Activated naive CD8-positive, alpha-beta T cell treated with anti-CD3 and anti-CD28 coated beads, Interleukin-2, amount 10 ng/mL, durations not matched to agents 7 days and 5 days (primary cell): ENCODE measurements at places on chromosomes 7 and 10. TPM values are rescaled to one million over a fixed set of nuclear protein-coding genes. Genes with fewer than 3 reads are reported as not detected.

DNA sequence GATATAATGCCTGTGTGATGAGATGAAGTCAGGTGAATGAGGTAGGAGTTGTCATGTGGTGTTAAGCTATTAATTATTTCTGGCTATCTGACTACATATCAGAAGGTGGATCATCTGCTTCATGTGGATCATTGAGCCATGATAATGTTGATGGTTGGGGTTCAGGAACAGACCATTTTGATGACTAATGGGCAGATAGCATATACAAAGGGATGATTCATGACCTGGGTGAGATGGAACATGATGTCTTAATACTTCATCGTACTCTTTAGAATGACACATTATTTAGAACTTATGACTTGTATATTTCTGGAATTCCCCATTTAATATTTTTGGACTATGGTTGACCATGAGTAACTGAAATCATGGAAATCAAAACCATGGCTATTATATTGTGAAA is 155.1 kb downstream of the OR13A1 start:
- DNase-seq = no peak

ATRNL1 gene
- total RNA-seq = not detected

GRCh38 chr7:158450476-158451124 is 137.0 kb downstream of the PTPRN2 start:
- DNase-seq = no peak

MMP21 gene
- 0.20 TPM for total RNA-seq

CYP3A5 gene
- total RNA-seq = not detected

DNA sequence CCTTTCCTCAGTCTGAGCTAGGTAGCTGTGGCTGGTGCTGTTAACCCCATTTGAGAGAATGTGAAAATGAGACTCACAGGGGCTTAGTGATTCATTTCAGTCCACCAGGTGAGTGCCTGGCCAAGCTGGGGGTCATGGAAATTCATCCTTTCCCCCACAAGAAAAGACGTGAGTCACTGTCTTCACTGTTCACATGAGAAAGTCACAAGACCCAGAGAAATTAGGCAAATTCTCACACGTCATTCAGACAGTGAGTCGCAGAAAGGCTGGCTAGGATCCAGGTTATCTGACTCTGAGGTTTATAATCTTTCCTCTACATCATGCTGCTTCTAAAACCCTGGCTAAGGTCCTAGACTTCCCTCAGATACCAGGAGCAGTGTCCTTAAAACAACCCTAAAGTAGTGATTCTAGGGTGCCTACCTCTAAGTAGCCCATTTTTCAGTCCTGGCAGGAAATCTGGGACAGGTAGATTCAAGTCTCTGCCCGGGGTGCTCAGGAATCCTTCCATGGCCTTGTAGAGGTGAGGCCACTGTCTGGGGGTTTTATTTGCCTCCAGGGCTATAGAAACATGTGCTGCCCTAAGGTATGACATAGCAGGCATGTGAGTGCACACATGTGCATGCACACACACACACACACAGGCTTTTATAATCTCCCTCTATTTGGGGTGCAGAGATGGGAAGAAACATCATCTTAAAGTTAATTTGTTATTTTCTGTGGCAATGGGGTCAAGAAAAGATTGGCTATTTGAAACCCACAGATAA is 427.9 kb upstream of the CELF2 start:
- DNase-seq = no peak

DNA sequence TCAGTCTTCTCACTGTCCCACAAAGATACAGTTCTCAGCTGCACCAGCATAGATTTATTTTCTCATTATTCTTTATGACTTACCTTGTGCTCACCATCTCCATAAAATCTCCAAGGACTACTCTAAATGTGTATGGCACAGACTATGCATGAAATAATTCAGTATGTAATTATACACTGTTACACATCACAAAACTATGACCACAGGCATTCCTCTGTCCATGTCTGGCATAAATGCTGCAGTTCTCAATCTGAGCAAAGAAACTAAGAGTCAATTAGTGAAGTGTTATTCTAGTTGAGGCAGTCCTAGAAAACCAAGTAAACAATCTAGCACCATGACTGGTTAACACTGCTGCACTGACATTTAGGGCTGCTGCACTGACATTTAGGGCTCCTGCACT is 2.7 kb downstream of the CYCS start:
- DNase-seq = no peak

GRCh38 chr10:34492081-34492480 is 323.0 kb downstream of the PARD3 start:
- no peak for DNase-seq

NPC1L1 gene
- total RNA-seq = 0.11 TPM

- DNase-seq = no peak
Observed at GRCh38 chr7:39703144-39703543, 79.8 kb downstream of the RALA start.

GRCh38 chr10:132677473-132678227 is 108.3 kb downstream of the NKX6-2 start:
- DNase-seq = peak; percentile 21

DNA sequence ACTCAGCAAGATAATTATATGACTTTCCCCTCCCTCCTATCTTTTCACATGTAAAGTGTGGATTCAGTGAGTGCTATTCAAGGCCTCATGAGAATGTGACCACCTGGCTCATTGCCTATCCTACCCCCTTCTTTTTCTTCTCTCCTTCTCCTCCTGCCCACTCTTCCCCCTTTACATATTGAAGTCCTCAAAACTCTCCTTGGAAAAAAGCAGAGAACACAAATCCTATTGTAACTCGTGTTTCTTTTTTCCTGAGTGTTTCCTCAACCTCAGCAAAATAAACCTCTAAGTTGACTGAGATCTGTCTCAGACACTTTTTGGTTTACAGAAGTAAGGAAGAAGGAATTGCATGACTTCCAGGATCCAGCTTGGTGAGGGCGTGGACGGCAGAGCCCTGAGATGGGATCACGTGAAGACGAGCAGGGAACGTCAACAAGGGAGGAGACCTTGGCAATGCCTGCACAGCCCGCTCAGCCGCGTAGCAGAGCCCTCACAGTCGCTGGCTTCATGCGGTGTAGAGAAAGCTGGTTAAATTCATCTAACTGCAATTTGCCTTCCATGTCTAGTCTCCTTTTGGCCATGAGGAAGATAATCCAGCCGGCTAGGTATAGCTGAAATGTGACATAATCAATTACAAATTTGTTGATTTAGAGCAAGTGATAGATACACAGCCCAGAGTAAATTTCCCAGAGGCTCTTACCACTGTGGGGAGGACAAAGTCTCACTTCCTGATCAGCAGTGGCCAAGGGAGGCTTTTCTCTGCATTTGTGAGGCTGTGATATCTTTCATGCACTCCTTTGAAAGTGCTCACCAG is 75.7 kb downstream of the LYZL2 start:
- DNase-seq = no peak

GRCh38 chr10:80537086-80537735 is 491 bp upstream of the SH2D4B start:
- DNase-seq = no peak

GJD4 gene
- not detected for total RNA-seq

- DNase-seq = no peak
Observed at GRCh38 chr7:95609277-95609971, 13.1 kb upstream of the PDK4 start.

KNDC1 gene
- 0.40 TPM for total RNA-seq

- DNase-seq = no peak
Observed at GRCh38 chr7:17244786-17245185, 53.7 kb upstream of the AHR start.

DNA sequence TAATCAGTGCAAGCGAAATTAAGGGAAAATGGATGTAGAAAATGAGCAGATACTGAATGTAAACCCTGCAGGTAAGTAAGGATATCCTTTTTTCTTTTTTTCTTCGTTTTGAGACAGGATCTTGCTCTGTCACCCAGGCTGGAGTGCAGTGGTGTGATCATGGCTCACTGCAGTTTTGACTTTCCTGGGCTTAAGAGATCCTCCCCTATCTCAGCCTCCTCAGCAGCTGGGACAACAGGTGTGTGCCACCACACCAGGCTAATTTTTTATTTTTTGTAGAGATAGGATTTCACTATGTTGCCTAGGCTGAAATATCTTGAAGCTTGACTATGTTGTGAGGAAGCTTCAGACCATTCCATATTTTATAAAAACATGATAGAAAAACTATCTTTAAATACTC is 4.3 kb downstream of the PDCD4 start:
- no peak for DNase-seq

TEX47 gene
- not detected for total RNA-seq

GRCh38 chr7:148931470-148931869 is 47.4 kb upstream of the EZH2 start:
- no peak for DNase-seq

GRCh38 chr7:16015981-16016380 is 329.5 kb upstream of the MEOX2 start:
- DNase-seq = no peak

DNA sequence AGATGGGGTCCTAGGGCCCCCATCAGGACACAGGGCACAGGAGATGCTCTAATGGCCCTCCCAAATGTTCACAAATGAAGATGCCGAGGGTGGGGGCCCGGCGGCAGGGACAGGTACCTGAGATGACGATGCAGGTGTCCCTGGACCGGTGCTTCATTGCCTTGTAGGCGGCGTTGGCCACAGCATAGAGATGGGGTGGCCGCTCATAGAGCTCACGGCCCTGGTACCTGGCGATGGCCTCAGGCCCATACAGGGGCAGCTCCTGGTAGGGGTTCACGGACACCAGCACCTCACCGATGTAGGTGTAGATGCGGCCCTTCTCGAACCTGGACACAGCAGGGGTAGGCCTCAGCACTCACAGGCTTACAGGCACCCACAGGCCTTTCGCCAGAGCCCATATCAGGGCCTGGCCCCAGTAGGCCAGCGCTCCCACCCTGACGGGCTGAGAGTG is 2.0 kb downstream of the MYO1G start:
- no peak for DNase-seq

DNA sequence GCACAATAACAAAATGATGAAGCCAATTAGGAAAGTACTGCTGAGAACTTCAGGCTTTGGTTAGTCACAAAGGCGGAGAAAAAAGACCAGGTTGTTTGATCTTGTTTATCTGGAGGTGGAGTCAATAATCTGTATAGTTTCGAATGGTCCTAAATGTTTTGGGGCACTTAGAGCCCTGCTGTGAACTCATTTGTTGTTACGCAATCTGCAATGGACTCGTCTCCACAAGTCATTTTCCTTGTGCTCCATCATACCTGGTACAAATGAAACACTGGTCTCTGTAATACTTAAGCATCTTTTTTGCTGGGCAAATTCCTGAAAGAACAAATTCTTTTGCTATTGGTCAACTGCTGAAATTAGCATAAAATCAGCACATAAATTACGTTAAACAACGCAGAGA is 430.5 kb downstream of the GATA3 start:
- DNase-seq = no peak

ZPBP gene
- not detected for total RNA-seq

RNF148 gene
- total RNA-seq = not detected

AGBL3 gene
- total RNA-seq = 4.5 TPM

- no peak for DNase-seq
Observed at GRCh38 chr7:101179117-101179516, 976 bp downstream of the NAT16 start.

DNA sequence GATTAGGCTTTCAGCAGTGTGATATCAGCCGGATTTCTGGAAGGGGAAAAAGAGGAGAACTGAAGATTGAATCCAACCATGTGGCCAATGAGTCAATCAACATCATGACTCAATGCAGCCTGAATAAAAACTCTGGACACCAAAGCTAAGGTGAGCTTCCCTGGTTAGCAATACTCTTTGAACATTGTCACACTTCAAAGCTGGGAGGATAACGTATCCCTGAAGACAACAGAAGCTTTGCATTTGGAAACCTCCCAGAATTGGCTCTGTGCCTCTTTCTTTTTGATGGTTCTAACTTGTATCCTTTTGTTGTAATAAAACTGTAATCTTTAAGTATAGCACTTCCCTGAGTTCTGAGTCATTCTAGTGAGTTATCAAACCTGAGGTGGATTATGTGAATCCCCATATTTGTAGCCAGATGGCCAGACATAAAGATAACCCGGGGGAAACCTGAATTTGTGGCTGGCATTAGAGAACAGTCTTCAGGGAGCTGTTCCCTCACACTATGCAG is 284.4 kb downstream of the IPMK start:
- no peak for DNase-seq

GRCh38 chr7:23347682-23348180 is 48.6 kb downstream of the MALSU1 start:
- no peak for DNase-seq

DNA sequence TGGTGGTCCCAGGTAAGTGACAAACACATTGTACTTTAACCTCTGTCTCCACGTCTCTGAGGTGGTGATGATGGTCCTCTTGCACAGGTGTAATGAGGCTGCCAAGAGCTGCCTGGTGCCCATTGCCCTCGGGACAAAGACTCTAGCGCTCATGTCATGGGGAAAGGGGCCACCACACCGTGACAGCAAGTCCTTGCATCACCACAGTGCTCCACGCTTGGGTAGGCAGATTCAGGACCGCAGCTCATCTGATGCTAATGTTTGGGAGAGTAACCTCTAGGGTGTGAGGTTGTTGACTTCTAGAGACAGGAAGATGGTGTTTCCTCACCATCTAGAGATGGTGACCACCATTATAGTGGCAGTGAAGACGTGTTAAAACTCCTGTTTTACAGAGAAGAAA is 395.6 kb downstream of the ADRA2A start:
- no peak for DNase-seq

DNA sequence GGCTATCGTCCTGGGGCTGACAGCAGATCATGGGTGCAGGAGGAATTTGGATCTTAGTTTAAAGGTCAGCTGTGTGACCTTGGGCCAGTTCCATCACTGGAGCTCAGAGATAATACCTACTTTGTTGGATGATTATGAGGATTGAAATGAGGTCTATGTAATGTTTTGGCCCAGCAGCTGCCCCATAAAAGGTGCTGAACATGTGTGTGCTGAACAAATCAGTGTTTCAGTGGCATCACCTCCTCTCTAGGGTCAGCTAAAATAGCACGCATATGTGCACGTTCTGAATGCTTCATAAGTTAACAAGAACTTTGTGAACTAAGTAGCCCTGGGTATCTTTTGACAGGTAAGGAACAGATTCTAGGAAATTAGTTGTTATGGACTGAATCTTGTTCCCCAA is 84.8 kb upstream of the LRRC18 start:
- no peak for DNase-seq

GRCh38 chr10:7417103-7417623 is 6.3 kb upstream of the SFMBT2 start:
- DNase-seq = no peak

LRRC61 gene
- total RNA-seq = 17.2 TPM

- DNase-seq = no peak
Observed at GRCh38 chr10:64102264-64102633, 581.0 kb downstream of the REEP3 start.

DNA sequence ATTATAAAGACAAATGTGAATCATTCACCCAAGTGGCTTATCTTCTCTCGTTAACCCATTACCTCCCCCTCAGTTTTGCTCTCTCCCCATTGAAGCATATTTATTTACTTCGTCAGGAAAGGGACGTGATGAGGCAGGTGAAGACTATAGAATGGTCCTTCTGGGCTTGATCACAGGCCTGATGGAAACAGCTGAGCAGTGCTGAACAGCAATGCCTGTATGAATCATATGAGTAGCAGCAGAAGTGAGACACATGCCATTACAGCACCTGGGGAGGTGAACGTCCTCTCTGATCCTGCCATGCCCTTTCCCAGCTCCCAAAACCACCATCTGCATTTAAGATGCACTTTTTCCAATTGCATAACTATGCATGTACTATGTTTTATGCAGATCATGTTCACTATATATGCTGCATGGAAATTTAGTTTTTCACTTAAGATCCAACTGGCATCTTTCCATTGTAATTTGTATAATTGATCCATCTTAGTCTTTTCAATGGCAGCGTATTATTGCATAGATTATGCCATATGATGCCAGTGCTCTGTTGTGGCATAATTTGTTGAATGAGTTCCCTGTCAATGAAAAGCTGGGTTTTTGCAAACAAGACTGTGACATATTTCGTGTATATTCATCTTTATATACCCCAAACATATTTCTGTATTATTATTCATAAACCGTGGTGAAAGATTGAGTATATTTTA is 105.3 kb downstream of the CXCL12 start:
- DNase-seq = no peak
